ENCODE measurements at places on chromosomes 12 and 14.

DNA sequence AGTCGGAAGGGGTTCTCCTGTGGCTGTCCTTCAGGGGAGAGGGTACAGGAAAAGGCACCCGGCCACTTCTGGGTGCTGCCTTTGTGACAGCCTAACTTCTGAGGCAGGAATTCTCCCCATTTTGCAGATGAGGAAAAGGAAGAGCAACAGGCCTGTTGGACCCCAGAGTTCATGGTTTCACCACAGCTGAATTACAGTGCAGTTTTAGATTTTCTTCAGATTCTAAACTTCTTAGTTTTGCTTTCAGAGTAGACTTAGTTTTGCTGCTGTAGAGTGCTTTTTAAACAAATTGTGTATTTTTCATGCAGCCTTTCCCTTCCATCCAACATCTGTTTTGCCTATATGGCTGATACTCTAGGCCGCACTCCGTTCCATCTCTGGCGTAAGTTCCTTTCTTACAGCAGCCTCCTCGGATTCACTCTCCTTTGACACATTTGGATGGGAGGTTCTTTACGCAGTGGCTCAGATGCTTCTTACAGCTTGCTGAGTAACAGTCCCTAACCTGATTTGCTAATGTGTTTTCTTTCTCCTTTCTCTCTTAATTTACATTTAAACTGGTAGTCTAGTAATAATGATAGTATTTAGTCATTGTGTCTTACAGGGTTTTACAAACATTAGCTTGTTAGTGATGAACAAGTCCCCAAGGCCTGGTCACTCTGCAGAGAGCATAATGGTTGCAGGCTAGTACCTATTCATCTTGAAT lies 7.8 kb downstream of the TRAF3 start:
- no peak for DNase-seq

- no peak for DNase-seq
These were observed 53.0 kb downstream of the MSRB3 start for GRCh38 chr12:65331456-65331855.

- DNase-seq, result no peak
These were observed 53.8 kb downstream of the SPTLC2 start for GRCh38 chr14:77562681-77563080.

DNA sequence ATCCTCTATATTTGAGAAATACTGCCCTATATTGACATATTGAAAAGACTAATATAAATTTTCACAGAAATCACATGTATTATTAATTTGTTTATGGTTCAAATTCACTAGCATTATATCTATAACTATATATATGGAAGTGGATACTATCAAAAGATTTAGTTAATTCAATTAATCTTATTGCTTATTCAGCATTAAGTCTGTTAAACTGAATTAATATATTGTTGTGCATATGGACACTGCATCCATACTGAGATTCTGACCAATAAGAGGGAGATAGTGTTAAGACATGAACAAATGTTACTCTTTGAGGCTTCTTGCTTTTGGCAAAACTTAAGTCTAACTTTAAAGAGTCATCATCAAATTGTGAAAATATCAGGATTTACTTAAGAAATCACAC lies 52.0 kb upstream of the C12orf50 start:
- DNase-seq, result no peak

Data from activated CD8-positive, alpha-beta memory T cell treated with anti-CD3 and anti-CD28 coated beads for 1 hour (primary cell).